NCI-H69 (cell line): ENCODE measurements at places on chromosomes 5 and 9.

- DNase-seq = no peak
Measured at GRCh38 chr5:142842994-142843905, 73.1 kb downstream of the ARHGAP26 start.

- DNase-seq = no peak
Measured at GRCh38 chr5:136209346-136209910, 16.5 kb upstream of the SMIM32 start.

DNA sequence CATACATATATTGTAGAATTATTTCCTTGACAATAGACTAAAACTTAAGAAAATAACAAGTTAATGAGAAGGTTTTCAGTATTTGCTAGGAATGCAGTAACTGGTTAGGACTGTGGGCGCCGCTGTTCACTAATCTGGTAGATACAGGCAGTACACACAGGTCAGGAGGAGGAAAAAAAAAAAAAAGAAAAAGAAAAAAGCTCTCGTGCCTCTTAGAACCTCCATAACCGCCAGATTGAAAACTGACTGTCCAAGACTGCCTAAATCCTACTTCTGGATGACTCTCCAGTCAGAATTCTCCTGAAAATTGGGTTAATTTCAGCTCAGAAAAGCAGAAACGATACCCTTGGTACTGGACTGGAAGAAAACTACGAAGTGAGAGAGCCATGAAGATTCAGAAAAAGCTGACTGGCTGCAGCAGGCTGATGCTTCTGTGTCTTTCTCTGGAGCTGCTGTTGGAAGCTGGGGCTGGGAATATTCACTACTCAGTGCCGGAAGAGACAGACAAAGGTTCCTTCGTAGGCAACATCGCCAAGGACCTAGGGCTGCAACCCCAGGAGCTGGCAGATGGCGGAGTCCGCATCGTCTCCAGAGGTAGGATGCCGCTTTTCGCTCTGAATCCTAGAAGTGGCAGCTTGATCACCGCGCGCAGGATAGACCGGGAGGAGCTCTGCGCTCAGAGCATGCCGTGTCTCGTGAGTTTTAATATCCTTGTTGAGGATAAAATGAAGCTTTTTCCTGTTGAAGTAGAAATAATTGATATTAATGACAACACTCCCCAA, at the start of gene PCDHGA1:
TSS of gene PCDHGA1 (plus strand) at position 216 of the 782 bp plus-strand sequence.
- DNase-seq = peak; percentile 61

DNA sequence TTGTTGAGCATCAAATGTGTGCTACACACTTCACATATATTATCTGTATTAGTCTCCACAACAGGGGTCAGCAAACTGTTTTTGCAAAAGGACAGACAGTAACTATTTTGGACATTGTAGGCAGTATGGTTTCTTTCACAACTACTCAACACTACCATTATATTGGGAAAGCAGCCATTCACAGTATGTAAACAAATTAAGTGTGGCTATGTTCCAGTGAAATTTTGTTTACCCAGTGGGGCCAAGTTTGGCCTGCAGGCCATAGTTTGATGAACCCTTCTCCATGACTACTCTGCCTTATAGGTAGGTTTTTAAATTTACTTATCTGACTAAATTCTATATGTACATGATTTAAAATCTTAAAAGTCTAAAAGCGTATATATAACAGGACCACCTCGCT, 13.0 kb upstream of the FAM151B start:
- peak; percentile 54 for DNase-seq

GRCh38 chr5:55991768-55992486, 2.8 kb downstream of the IL6ST start:
- no peak for DNase-seq

DNA sequence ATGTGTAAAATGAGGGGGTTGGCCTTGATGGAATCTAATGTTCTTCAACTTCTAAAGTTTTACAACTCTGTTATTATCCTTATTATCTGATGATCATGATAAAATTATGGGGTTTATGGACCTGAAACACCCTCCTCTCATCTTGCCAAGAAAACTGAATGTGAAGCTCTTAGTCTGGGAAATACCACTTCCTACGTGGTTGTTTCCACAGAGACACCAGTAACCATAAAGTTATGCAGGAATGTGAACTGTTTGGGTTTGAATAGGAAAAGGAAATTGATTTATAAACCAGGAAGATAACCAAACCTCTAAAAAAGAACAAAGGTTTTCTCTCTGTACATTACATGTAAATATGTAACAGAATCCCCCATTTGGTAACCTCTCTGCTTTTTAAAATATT, 28.3 kb upstream of the RAI14 start:
- DNase-seq = no peak

- DNase-seq = no peak
Measured at GRCh38 chr9:128206916-128207910, 4.0 kb downstream of the DNM1 start.

GRCh38 chr9:8492679-8493078, 693.1 kb upstream of the DMAC1 start:
- no peak for DNase-seq

DNA sequence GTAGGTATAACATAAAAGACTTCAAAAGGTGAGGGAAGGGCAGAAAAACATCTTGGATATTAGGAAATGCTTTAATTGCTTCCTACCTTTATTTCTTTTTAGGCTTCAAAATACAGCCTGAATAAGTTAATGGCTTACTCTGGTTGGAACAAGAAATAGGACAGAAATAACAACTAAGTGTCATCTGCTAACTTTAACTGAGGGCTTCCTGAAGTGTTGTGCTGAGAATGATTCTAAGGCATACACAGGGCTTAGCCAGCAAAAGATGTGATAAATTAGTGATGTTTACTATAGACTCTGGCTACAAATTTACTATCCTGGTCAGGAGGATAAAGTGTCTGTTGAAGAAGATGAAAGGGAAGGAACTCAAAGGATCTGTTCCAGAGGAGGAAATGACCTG, 34.2 kb downstream of the ABHD17B start:
- DNase-seq = no peak

- DNase-seq = peak; percentile 80
Measured at GRCh38 chr5:135126688-135127438, 92.8 kb upstream of the PITX1 start.

- DNase-seq = no peak
Measured at GRCh38 chr9:129220771-129221170, 42.7 kb upstream of the IER5L start.

- peak; percentile 73 for DNase-seq
Measured at GRCh38 chr5:10595672-10596309, 31.9 kb downstream of the ANKRD33B start.

DNA sequence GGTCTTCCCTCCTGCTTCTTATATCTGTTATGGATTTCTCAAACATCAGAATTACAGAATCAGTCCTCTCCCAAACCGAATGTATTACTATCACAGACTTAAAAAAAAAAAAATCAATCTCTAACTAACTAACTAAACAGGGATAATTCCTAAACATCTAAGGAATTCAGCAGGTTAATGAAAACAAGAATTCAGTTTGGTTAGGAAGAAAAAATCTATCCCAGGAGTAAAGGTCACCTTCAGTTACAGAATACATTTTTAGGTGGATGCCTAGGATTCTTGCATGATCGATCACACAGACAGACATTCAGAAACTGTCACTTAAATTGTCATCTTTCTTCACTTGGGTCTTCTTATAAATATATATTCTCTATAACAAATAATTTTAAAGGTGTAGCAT, 11.5 kb downstream of the PTAR1 start:
- no peak for DNase-seq

DNA sequence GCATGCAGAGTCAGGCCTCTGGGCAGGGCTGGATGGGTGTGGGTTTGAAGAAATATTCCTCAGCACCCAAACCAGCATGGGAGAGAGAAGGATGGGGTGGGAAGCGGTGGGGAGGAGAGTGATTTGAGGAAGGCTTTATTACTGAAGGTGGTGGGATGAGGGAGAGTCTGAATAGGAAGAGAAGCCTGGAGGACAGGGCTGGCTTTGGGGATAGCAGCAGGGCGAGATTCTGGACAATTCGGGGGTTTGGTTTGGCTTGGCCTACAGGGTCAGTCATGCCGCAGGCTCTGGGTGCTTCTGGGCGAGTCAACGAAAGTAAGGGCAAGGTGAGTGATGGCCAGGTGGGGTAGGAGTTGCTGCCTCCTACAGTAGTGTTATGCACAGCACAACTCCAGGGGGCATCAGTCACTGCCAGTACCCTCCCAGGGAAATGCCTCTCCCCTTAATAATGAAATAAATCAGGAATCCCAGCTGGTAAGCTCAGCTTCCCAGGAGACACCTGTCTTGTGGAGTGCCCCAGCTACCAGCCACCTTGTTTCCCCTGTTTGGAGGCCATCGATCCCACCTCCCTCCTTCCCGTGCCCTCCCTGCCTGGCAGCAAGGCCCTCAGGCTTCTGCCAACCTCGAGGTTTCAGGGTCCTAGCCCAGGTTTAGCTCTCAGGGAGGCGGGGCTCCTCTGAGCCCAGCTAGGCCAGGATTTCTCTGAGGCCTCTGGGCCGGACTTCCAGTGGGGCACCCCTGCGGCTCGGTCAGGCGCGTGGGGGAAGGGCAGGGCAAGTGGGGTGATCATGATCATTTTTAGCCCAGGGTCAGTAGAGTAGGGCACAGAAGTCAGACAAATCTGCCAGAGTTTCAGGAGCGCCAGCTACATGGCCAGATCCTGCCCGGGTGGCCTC, 741 bp upstream of the NKX2-5 start:
- no peak for DNase-seq

GRCh38 chr9:468766-469426, 254.2 kb downstream of the DOCK8 start:
- no peak for DNase-seq

GRCh38 chr9:134271338-134272301, 54.6 kb upstream of the RXRA start:
- DNase-seq = peak; percentile 58

- no peak for DNase-seq
Measured at GRCh38 chr5:107032629-107033028, 638.1 kb downstream of the EFNA5 start.

GRCh38 chr9:4831119-4831518, 38.4 kb downstream of the RCL1 start:
- DNase-seq = no peak

DNA sequence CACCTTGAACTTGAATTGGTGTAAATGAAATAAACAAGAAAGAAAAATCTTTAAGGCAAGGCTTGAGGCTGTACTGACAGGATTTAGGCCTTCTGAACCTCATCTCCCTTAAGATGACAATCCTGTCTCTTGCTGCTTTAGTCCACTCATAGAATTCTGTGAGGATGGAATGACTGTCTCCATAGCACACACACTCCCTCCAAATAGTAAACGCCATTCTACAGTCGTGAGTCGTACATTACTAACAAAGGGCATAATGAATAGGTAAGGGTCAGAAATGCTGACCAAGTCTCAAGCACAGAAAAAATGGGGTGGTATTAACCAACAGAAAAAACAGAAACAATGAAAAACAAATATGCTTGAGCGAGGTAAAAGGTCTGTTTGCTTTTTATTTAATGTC, 71.8 kb upstream of the SIMC1 start:
- DNase-seq = peak; percentile 73

- no peak for DNase-seq
Measured at GRCh38 chr5:35820735-35821134, 36.0 kb upstream of the IL7R start.

GRCh38 chr9:94557376-94557775, 2.5 kb downstream of the PCAT7 start:
- DNase-seq = no peak

- DNase-seq = peak; percentile 53
Measured at GRCh38 chr9:136137321-136138265, 18.9 kb upstream of the TMEM250 start.

DNA sequence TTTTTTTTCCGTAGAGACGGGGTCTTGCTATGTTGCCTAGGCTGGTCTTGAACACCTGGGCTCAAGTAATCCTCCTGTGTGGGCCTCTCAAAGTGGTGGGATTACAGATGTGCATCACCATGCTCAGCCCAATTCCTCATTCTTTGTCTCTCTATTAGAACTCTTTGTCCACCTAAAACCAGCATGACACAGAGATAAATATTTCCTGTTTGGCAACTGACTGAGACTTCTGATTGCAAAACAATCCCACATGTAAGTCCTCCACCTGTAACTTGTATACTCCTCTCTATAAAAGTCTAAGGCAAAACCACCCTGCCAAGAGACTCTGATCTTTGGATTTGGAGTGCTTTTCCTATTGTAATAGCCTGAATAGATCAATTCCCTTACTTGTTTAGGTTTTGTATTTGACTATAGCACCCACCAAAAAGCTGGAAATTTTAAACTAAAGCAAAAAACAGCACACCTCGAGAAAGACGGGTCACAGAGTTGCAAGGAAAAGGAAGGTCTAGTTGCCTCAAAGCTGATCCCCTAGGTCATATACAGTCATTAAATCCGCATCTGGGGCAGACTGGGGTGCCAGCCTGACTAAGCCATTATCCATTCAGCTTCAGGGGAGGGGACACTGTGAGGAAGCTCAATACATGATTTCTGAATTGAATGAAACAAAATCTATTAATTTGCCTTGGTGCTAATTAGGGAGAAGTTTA, 13.5 kb upstream of the KIF27 start:
- no peak for DNase-seq

DNA sequence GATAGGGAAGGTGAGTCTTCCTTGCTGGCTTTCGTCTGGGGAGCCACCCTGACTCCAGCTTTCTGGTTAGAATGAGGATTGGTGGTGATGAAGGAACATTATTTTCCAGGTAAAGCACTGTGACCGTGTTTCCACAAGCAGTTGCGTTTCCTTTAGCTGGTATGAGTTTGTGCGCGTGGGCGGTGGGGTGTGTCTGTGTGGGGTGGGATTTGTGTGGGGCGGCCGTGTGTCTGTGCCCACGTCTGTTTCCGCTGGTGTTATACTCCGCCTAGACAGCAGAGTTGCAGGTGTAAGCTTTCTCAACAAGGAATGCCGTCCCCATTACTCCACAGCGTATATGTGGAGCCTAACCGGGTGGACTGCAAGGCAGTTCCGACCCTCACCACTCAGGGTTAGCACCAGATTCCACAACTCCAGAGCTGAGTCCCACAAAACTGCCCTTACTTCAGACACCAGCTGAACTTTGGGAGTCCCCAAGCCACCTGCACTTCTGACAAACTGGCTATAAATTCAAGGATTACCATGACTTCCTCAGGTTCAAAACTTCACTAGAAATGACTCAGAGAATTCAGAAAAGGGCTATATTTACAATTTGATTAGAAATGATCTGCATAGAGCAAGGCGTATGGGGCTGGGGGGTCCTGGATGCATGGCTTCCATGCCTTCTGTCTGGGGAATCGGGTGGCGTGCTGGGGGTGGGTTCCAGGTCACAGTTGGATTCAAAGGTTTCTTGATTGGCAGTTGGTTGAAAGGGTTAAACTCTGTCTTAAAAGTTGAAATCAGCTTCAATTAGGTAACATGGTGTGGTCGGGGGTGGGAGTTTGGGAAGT, 29.8 kb downstream of the PROP1 start:
- no peak for DNase-seq

GRCh38 chr5:163089926-163090325, 347.5 kb upstream of the CCNG1 start:
- no peak for DNase-seq

- peak; percentile 54 for DNase-seq
Measured at GRCh38 chr5:83470526-83471404, 779 bp upstream of the VCAN start.
